ENCODE measurements at places on chromosomes 11 and 22.
A peak's percentile ranks its signal among the peaks of the same experiment; 100 is the strongest.

- DNase-seq: no peak
These were observed 27.7 kb upstream of the EIF3M start for GRCh38 chr11:32555895-32556294.

DNA sequence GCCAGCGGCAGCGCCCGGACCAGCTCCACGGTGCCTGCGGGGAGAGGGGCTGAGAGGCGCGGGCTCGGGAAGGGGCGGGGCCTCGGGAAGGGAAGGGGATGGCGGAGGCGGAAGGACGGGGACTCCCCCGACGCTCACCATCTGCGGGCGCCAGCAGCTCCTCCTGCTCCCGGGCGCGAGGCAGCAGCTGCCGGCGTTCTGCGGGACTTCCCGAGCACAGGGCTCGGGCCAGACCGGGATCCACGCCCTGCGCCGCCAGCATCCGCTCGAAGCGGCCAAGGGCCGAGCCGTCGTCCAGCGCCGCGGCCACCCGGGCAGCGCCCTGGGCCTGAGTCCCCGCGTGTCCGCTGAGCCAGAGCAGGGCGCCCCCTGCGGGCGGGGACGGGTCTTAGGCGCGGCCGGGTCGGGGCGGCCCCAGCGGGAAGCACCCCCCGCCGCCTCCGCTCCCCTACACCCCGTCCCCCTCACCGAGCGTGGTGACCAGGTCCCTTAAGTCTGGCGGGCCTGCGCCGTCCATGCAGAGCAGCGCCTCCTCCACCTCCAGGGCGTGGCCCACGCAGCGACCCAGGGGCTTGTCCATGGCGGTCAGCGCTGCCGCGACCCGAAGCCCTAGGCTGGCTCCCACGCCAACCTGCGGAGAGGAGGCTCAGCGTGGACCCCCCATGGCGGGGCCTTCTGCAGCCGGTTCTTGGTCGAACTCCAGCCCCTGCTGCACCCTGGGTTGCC is 873 bp upstream of the SCO2 start:
- DNase-seq: peak; percentile 88

DNA sequence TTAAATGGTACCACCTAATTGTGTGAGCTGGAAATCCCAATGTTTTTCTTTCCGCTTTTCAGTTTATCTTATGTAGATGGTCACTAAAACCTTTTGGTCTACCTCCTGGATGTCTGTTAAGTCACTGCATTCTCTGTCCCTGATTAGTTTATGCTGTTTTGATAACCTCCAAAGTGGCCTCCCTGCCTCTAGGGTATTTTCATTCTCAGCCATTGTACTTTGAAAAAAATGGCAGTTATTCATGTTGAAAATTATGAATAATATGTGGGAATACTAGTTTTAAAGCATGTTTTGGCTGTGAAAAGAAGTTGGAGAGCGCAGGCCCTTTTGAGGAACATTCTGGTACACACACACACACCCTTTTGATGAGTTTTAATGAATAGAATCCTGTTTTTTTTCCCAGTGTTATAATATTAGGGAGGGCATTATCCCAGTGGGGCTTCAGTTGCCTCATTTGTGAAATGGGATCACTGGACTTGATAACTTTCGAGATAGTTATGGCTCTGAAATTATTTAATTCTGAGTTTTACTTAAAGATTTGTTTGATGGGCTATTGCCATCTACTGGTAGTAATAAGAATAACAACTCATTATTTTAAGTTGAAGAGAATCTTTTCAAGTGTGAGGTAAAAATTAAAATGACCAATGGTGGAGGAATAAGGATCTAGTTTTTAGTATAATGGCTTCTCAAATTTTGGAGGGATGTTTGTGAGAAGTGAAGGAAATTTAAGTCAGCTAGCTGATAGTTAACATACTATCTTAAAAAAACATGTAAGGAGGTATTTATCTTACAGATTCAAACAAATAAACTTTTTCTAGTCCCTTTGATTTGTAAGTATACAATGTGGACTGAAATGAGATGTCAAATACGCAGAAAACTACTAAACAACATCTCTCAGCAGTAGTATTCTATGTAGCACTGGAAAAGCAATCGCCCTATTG is 3.9 kb downstream of the FDX1 start:
- peak; percentile 23 for DNase-seq

- no peak for DNase-seq
These were observed 1.0 kb downstream of the ST14 start for GRCh38 chr11:130160498-130161155.

DNA sequence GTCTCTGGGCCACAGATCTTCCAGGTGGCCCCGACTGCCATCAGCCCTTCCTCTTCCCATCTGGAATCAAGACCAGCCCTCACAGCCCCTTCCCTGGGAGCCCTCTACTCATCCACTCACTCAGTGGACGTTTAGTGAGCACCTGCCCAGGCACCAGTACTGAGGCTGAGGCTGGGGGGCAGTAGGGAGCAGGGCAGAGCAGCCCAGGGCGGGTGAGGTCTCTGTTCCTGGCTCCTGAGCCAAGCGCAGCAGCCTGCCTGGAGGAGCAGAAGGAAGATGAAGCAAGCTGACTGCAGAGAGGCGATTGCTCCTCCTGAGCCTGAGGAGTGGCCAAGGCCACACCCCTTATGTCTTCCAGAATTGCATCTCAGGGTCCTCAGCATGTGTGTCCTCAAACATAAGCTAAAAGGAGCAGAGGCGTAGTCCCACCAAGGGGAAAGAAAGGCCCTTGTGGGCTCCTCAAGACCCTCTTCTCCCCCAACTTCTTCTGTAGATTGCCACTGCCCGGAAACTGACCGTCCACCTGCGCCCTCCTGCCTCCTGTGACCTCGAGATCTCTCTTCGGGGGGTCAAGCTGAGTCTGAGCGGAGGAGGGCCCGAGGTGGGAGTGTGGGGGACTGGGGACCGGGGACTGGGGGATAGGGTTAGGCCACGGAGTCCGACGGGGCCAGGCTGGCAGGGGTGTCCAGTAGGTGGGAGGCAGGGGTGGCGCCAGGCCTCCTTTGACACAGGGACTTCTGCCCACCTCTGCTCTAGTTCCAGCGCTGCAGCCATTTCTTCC is 5.8 kb downstream of the MAPK8IP2 start:
- DNase-seq: no peak

GRCh38 chr11:97570636-97571035 is 1180.8 kb downstream of the JRKL start:
- DNase-seq: no peak

- DNase-seq: no peak
These were observed 15.6 kb downstream of the TSPAN4 start for GRCh38 chr11:858053-858761.

- peak; percentile 28 for DNase-seq
These were observed 9.5 kb upstream of the EHD1 start for GRCh38 chr11:64887757-64888405.

GRCh38 chr11:114259551-114259983 is 36.6 kb upstream of the NNMT start:
- DNase-seq: peak; percentile 18

GRCh38 chr11:81658722-81659121 is 1074.9 kb downstream of the FAM181B start:
- no peak for DNase-seq

- no peak for DNase-seq
These were observed 176.2 kb upstream of the FAT3 start for GRCh38 chr11:92048415-92048814.

- no peak for DNase-seq
These were observed 717.6 kb upstream of the ANO5 start for GRCh38 chr11:21475276-21475675.

DNA sequence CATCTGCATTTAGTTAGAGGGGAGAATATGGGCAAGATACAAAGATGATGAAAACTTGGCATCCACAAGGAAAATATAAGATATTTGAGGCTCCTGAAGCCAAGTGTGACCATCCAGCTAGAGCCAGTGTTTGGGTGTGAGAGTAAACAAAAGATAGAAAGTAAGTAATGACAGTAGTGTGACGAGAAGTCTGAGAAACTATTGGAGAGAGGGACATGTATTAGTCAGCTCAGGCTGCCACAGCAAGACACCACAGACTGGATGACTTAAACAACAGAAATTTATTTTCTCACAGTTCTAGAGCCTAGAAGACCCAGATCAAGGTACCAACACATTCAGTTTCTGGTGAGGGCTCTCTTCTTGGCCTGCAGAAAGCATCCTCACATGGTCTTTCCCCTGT is 6.4 kb upstream of the CCKBR start:
- no peak for DNase-seq

GRCh38 chr22:25546751-25547150 is 17.7 kb upstream of the GRK3 start:
- DNase-seq: no peak

GRCh38 chr11:91730620-91731019 is 494.0 kb upstream of the FAT3 start:
- no peak for DNase-seq

DNA sequence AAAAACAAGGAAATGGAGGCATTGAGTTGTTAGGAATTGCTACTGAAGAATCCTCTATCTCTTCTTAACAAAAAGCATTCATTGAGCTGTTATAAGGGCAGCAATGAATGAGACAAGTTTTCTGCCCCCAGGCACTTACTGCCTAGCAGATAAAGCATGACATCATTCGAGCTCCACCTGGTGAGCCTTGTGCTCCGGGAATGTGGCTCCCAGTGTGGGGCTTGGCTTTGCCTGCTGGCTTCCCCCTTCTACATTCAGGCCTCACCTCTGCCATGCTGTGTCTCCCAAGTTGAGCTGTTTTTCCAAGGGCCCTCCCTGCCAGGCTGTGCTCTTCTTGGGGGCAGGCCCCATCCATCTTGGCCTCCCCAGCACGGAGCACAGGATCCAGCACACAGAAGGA is 56.9 kb upstream of the EIF3D start:
- DNase-seq: peak; percentile 39

DNA sequence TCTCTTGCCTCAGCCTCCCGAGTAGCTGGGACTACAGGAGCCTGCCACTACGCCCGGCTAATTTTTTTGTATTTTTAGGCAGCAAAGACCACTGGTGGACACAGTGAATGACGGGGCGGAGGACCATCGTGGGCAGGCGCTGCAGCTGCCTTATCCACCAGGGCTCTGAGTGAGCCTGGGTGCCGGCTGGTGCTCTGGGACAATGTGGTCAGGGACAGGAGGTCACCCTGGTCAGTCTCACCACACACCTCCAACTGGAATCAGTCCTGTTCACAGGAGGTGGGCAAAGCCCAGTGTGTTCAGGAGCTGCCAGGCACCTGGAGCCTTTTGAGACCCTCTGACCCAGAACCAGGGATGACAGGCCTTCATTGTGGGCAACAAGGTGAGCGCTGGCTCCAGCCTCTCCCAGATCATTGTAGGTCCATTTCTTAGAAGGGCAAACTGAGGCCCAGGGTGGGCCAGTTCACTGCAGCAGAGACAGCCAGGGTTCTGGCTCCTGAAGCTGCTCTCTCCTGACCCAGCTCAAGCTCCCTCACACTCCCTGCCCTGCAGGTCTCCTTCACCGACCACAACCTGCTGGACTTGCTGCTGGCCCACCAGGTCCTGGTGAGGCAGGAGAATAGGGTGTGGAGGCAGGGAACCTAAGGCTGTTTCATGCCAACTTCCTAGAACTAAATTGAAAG is 15.7 kb upstream of the CABP2 start:
- DNase-seq: no peak

DNA sequence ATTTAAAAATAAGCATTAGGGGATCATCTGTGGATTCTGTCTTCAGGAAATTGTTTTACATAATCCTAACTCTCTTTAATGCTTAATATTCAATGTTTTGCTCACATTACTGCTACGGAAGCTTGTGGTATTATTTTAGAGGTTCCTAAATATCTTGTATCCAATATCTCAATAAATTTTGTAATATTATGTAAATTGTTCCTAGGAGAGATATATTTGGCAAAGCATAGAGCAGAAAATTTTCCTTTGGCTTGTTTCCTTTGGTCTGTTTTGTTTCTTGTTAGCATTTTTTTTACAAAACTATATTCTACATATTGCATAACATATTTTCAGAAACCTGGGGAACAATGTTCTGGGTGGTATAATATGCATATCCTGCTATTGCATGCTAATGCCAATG is 144.8 kb downstream of the GRIA4 start:
- no peak for DNase-seq

GRCh38 chr11:114478768-114479167 is 39.5 kb downstream of the REXO2 start:
- no peak for DNase-seq

GRCh38 chr11:130383344-130384211 is 44.8 kb downstream of the ADAMTS8 start:
- no peak for DNase-seq

DNA sequence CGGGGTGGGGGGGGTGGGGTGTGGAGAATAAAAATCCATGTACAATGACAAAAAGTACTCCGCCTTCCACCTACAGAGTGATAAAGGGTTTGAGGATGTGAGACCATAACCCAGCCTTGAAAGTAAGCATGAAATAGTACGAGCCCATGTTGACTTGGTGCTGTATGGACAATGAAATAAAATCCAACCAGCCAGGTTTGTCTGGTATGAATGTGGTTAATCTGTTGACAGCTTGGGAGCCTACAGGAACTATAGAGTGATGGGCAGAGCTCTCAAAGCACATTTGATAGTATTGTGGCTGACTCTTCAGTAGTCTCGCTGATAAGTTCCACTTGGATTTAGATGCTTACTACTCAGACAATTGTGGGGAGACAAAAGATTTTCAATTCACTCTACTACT is 48.8 kb upstream of the CD44 start:
- DNase-seq: no peak

DNA sequence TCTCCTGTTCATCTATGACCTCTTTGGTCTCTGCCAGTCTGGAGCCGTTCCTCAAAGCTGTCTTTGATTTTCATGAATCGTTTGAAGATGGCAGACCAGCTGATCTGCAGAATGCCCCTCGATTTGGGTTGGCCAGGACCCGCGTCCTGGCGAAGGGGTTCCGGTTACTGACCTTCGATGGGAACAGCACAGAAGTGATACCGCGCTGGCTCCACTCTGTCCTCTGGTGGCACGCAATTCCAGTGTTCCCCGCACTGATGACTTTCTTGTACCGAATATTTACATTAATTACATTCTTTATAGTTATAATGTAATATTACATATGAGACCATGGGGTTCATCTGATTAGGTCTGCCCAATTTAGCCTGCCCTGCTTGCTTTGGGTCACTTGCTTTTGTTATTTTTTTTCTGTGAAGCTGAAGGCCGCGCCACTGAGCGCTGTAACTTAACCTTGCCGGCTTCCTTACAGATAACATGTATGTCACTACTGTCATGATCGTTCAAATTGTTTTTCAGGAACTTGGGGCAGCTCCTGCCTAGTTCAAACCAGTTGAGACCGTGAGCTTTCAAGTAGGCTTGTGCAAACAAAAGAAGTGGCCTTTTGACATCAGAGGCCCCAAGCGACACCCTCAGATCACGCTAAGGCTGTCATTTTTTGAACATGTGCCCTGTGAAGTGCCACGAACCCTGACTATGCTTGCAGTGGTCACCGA is 4.1 kb upstream of the USP18 start:
- DNase-seq: no peak

DNA sequence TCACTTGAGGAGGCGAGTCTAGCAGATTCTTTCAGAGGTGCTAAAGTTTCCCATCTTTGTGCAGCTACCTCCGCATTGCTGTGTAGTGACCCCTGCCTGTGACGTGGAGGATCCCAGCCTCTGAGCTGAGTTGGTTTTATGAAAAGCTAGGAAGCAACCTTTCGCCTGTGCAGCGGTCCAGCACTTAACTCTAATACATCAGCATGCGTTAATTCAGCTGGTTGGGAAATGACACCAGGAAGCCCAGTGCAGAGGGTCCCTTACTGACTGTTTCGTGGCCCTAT is 8.9 kb upstream of the SAMM50 start:
- DNase-seq: no peak
